Brain microvascular endothelial cell (primary cell): ENCODE measurements at places on chromosomes 6 and 20.
A peak's percentile ranks its signal among the peaks of the same experiment; 100 is the strongest.

GRCh38 chr6:131173680-131174079 lies 38.4 kb downstream of the AKAP7 start:
- DNase-seq, result no peak

DNA sequence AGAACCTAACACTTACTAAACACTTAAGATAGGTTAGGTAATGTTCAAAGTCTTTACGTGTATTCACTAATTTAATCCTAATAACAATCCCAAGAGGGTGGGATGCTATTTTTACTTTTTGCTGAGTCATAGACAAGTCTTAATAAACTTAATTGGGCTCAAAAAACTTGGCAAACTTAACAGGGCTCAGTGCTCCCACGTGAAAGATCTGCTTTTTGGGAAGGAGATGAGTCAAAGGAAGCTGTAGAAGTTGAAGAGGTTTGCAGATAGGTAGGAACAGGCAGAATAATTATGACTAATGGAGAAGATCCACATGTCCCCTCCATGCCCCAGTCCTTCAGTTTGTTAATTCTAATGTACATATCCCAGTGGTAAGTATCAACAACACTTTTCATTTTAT lies 44.5 kb upstream of the STMND1 start:
- no peak for DNase-seq

- DNase-seq, result no peak
These were observed 31.2 kb upstream of the SHLD1 start for GRCh38 chr20:5718896-5719595.

- no peak for DNase-seq
These were observed 26.9 kb upstream of the VEGFA start for GRCh38 chr6:43742931-43743632.

GRCh38 chr6:143505537-143505936 lies 6.0 kb downstream of the FUCA2 start:
- no peak for DNase-seq

DNA sequence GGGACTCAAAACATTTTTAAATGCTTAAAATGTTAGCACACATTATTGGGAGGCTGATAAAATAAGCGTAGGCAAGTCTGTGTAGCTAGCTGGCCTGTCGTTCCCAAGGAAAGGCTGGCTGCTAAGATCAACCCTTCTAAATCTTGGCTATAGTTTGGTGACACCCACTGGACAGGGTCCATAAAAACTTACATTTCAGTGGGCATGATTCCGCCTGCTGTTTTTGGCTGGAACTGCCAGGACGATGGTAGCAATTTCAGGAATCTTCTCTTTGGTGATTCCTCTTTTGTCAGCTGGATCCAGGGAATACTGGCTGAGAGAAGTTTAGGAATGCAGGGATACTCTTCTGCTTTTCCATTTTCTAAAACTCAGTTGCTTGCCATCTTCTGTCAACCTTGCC lies 162.2 kb downstream of the NKAIN2 start:
- DNase-seq, result no peak

DNA sequence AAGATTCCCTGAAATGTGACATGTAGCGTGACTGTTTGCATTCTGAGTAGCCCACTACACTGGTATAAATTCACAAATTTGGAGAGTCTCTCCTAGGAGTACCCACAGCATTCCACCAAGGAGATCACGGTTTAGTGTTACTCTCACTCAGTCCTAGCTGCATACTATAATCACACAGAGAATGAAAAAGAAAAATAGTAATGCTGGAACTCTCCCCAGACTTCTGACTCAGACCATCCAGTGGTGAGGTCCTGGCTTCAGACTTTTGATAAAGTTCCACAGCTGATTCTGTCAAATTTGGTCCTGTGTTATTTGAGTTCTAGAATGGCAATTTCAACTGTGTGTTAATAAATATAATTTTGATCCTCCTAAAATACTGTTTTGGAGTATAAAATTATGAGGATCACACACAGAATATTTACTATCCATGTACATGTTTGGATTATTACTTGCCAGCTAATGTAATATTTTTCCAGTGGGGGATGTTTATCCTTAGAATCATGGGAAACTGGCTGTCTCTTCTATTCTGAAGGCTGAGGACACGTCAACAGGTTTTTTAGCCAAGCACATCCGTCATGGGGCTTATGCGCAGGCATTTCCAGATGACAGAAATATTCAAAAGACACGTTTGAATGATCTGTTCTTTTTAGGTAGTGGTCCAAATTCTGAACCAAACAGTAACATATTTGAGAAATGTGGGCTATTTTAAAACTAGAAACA lies 5.1 kb upstream of the KIAA0408 start:
- peak; percentile 81 for DNase-seq

DNA sequence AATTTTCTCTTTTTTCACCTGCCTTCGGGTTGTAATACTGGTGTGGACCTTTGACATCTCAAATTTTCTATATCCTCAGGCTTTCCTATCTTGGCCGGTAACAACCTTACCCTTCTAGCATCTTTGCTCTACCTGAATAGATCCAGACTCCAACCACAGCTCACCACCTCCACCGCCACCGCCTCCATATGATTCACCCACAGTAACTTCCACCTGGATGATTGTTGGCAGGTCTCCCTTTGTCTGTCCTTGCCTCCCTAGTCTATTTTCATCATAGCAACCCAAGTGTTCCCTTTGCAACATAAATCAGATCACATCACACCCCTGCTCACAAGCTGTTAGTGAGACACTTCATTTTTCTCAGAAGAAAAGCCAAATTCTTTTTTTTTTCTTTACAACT lies 525.8 kb upstream of the POU3F2 start:
- no peak for DNase-seq

DNA sequence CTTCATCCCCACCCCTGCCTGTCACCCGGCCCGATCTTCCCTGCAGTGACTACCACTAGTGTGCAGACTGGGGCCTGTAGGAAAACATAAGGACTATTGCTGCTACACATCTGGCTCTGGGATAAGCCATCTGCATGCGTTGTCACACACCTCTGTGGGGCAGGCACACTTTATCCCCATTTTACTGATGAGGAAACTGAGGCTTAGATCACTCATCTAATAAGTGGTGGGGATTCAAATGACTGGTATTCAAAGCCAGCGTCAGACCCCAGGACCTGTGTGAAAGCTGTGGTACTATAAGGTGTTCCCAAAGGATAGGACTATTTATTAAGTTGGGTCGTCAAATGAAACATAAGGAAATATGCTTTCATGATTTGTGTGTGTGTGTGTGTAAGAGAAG lies 148.9 kb upstream of the RNF24 start:
- DNase-seq, result no peak

DNA sequence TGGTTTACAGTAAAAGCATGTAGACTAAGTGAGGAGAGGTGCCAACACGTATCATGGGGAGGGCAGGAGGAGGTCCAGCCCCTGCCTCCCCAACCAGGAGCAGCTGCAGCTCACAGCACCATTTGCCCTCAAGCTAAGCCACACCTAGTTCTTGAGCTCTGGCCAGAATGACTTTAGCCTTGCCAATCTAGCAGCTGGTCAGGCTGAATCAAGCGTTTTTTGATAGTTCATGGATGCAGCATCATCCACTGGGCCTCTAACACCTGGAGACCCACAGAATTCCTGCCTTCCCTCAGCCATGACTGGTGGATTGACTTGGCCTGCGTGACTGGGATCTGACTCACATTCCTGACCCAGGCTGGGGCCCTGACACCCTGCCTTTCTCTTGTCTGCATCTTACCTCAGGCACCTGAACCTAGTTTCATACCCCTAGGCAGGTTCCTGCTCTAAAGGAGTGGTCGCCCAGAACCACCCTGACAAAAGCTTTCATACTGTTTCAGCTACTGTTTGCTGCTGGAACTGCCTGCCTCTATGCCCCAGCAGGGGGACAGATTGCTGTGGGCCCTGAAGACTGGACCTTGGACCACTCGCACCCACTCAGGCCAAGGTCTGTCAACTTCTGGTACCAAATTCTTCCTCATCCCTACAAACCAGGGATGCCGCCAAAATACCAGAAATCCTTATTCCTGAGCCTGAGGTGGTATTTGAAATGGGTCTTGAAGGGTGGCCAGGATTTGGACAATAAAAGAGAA lies 122.3 kb downstream of the QRSL1 start:
- no peak for DNase-seq

GRCh38 chr6:42166444-42167141 lies 6.6 kb upstream of the GUCA1A start:
- DNase-seq, result peak; percentile 59

GRCh38 chr20:50885781-50886180 lies 45.5 kb downstream of the ADNP start:
- DNase-seq, result no peak

GRCh38 chr6:156262014-156262413 lies 515.2 kb upstream of the ARID1B start:
- no peak for DNase-seq

- DNase-seq, result no peak
These were observed 303.9 kb downstream of the CBLN4 start for GRCh38 chr20:55701467-55701866.

- DNase-seq, result no peak
These were observed 262.2 kb downstream of the TAF4 start for GRCh38 chr20:61803416-61803914.

GRCh38 chr6:163554663-163555062 lies 140.1 kb downstream of the QKI start:
- DNase-seq, result peak; percentile 56

- DNase-seq, result peak; percentile 28
These were observed 36.4 kb upstream of the SLC17A4 start for GRCh38 chr6:25717866-25718740.

- DNase-seq, result no peak
These were observed 4.1 kb downstream of the TRIM38 start for GRCh38 chr6:25966711-25967110.

DNA sequence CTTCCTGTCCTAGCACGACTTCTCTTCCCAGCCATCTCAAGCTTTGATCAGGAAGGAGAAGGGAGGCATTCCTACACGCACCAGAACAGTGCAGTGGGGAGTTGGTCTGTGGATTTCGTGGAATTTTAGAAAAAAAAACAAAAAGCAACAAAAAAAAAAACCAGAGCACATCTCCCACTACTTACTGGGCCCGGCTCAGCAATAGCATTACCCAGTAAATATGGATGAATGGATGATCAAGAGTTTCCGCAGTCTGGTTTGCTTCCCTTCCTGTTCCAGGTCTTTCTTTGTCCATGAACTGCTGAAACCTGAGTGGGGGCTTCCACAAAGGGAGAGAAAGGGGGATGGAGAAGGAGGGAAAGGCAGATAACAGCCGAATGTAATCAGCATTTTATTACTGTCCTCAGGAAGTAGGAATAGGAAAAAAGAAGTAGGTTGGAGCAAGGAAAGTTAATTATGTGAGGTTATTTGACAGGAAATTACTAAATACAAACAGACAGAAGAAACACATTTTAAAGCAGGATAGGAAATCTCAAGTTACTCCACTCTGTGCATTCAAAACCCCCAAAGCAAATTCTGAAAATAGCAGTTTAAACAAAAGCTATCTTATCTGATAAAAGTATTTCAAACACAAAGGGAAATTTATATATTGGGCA lies 349.0 kb downstream of the PRL start:
- DNase-seq, result no peak

DNA sequence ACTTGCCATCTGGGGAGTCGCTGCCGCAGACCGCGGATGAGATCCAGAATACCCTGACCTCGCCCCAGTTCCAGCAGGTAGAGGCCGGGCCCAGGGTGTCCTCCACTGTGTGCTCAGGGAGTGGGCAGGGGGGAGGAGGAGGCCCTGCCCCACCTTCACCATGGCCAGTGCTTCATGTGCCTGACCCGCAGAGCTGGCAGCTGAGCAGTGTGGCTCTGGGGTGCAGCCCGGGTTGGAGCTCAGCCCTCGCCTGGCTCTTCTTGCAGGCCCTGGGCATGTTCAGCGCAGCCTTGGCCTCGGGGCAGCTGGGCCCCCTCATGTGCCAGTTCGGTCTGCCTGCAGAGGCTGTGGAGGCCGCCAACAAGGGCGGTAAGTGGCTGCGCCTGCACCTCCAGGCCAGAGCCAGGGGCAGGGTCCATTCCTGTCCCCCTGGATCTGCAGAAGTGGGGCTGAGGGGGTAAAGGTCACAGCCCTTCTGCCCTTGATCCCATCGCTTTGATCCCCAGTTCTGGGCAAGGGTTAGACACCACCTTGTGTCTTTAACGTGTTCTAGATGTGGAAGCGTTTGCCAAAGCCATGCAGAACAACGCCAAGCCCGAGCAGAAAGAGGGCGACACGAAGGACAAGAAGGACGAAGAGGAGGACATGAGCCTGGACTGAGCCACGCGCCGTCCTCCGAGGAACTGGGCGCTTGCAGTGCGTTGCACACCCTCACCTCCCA lies 5.5 kb downstream of the ADRM1 start:
- DNase-seq, result no peak

DNA sequence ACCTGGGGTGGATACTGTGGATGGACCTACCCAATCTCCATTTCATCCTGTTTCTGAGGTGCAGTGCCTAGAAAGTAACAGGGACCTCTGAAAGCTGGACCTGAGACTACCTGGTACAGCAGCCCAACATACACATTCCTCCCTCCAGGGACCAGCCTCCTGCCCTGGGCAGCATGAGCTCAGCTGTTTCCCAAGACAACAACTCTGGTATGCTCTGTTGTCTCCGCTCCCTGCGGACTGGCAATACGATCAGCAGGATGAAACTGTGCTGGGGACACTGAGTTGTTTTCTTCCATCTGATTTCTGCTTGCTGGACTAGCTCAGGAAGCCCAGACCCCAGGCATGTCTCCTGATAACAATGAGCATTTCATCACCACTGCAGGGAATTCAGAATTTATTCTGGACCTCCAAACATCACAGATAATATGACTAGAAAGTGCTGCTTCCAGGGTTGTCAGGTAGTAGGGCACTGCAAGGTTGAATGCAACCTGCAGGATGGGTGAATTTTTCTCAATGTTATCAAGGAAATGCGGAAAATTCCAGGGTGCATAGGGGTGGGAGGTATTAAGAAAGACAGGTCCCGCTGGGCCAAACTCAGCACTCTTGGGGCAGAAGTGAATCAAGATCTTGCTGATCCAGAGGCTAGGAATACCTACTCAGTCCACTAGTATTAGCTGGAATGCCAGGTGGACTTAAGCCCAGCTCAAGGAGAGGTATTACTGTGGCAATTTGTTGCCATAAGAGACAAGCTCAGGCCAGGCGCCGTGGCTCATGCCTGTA lies 38.9 kb upstream of the SLC4A11 start:
- DNase-seq, result no peak

DNA sequence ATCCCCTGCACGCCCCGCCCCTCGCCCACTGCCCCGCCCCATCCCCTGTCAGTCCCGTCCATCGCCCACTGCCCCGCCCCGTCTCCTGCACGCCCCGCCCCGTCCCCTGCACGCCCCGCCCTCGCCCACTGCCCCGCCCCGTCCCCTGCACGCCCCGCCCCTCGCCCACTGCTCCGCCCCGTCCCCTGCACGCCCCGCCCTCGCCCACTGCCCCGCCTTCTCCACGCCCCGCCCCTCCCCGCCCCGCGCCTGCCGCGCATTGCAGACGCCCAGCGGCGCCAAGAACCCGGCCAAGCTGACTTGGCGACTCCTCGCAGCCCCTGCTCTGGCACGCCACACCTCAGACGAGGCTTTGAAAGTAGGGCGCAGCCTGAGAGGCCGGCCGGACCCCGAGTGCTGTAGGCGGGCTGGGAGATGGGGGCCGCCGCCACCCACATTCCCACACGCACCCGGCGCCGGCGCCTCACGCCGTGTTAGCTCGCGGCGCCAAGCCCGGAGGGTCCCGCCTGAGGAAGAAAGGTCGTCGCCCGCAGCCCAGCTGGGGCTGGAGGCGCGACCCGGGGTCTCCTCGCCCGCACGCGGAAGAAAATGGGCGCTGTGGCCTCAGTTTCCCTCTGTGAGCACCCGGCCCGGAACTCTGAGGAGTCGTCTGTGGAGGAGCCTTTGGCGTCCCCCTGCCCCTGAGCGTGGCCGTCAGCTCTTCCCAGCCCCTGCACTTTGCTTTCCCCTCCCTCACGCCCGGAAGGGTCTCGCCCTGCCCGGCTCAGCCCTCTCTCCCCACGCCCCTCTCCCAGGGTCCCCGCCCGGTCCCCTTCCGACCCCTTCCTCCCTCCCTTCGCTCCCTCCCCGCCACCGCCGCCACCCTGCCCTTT lies at the start of gene RAD21L1:
Gene RAD21L1, plus strand, starts transcription at position 262 of the 872 bp plus-strand sequence. CDS start 2,410 bp downstream, outside the sequence.
- DNase-seq, result peak; percentile 58
